ENCODE measurements at places on chromosomes 11 and 22.

DNA sequence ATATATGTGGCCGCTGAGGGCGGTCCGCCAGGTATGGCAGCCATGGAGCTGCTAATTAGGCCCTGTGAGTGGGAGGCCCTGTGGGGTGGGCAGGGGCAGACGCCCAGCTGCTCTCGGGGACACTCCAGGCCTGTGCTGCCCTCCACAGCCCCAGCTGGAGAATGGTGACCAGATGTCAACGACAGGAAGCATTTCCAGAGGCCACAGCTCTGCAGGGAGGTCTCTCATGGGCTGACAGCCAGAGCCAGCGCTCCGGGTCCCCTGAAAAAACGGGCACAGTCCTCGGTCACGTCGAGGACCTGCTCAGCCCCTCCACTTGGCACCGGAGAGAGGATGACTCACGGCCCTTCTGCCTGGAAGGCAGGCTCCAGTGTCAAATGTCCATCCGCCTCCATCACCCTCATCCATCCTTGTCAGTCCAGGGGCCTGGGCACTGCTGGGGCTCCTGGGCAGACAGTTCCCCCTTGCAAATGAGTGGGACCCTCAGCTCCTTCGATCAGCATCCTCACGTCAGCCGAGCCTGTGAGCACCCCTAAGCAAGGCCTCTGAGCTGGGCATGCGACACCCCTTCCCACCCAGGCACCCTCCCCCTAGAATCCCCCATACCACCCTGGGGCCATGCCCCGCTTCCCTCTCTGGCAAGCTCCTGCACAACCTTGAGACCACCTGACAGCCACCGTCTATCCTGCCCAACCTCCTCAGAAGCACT, 1.9 kb downstream of the BID start:
- DNase-seq = no peak

DNA sequence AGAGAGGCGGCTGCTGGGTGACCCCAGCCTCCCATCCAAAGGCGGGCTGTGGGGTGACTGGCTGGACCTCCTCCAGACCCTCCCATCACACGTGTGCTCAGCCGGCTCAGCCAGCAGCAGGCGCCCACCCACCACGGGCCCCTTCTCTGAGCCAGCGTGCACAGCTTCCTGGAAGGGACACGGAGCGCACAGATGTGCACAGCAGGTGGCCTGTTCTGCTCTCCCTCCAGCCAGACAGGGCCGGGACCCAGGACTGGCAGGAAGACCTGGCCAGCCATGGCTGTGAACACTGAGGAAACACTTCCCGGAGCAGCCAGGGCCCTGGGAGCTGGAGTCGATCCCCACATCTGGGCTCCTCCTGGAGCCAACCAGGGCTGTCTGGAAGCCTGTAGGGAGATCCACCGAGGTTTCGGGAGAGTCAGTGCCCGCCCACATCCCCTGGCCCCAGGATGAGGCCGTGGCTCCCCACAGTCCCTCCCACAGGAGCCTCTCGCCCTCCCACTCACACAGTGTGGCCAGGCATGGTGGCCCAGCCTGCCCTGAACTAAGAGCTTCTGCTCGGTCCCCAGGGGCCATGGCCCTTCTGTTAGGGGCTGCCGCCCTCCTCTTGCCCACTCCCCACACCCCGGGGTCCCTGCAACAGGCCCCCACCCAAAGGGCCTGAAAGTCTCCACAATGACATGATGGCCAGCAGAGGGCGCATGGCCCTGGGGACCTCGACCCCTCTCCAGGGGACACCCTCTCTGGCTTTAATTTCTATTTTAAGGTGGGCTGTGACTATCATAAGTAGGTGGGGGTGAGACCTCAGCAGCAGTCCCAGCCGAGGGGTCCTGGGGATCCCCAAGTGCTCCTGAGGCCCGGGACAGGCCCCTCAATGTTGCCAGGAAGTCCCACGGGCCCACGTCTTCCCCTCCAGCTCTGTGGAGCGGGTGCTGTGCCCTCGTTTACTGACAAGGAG, 90.6 kb upstream of the FGF3 start:
- DNase-seq = no peak

- no peak for DNase-seq
Observed at GRCh38 chr11:118379497-118379896, 20.1 kb downstream of the UBE4A start.

DNA sequence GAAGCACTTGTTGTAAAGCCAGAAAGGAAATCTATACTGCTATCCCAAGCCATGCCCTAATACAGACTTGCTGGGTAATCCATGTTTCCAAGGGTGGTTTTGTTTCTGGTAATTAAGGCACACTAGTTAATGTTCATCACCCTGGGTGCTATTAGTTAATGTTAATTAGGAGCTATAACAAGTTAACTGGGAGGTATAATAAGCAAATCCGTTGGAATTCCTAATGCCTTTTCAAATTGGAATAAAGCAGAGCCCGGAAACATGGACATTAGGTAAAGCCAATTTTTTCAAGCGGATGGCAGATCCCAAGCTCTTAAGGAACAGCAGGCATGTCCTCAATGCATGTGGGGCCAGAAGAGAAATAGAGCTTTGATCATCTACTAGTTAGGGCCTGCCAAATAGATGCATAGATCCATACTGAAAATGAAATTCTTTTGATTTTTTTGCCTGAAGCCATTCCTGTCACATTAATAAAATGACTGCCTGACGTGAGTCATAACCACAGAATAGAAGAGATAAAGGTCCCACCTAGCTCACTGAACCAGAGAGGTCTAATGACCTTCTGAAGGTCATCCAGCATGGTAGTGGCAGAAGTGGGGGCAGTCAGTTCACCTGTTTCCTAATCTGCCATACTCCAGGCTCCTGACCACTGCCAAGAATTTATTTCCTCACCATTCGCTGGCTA, 28.5 kb upstream of the CCDC34 start:
- no peak for DNase-seq

- peak; percentile 60 for DNase-seq
Observed at GRCh38 chr22:49350441-49351121, 477.1 kb downstream of the BRD1 start.

GRCh38 chr11:76684516-76684915, 14.0 kb upstream of the LRRC32 start:
- DNase-seq = no peak

DNA sequence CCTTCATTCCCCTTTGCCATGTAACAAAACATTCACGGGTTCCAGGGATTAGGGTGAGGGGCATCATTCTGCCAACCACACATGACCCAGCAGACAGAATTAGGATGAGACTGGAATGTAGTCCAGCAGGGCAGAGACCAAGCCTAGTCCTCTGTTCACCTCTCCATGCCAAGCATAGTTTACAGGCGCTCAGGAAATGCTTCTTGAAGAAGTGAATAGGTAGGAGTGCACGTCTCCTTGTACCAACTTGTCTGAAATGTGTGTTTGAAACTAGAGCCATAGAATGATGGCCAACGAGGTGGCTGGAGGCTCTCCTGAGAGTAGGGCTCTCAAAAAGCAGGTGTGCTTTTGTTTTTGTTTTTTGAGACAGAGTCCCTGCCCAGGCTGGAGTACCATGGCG, 8.2 kb downstream of the SPINDOC start:
- DNase-seq = no peak

- no peak for DNase-seq
Observed at GRCh38 chr11:34789196-34789834, 126.9 kb downstream of the APIP start.

GRCh38 chr11:15145615-15146014, 30.9 kb downstream of the INSC start:
- DNase-seq = no peak

DNA sequence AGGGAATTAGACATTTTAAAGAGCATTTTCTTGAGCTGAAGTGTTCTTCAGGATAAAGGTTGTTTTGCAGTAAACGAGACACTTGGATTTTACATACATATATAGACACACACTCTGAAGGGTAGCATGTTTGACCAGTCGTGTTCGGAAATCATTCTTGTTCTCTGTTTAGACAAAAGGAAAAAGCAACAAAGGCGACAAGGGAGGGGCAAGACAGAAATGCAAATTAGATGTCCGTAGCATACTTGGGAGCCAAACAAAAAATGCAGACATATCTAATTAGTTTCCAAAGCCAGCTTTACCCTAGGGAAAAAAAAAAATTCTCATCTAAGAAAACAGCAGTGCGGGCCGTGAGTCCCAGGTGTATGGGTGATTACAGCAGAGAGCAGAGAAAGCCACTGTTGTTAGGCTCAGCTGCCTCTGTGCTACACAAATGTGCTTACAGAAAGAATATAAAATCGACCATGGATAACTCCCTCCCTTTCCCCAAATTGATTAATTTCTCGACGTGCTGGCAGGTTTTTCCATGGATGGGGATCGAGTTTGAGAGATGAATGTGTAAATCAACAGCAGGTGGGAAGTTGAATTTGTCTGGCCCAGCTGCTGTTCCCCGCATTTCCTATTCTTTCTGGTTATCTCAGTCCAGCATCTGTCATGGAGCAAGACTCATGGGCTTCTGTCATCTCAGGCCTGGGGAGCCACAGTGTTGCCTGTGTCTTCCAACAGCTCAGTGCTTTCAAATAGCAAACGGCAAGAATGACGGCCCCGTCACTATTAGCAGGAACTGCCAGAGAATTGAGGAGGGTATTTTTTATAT, 176.5 kb upstream of the TTC12 start:
- DNase-seq = no peak

DNA sequence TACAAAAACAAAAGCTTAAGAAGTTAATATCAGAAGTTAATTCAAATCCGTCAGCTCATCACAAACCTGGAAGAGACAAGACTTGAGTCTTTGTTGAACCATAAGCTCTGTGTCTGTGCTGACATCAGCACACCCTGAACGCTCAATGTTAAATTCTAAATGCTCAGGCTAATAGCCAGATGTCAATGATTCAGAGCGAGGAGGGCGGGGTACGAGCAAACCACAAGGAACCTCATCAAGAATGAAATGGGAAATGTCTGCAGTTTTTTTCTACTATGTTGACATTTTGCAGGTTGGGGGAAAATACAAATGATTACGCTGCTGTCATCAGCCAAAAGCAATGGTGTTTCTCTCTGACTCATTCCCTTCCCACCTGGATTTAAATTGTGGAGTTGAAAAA, 1057.2 kb downstream of the NTM start:
- no peak for DNase-seq

- no peak for DNase-seq
Observed at GRCh38 chr11:133249530-133249929, 282.8 kb downstream of the OPCML start.

GRCh38 chr11:64095949-64096348, 60.2 kb downstream of the FLRT1 start:
- no peak for DNase-seq

- DNase-seq = no peak
Observed at GRCh38 chr11:101835506-101836063, 79.2 kb upstream of the CEP126 start.

GRCh38 chr11:30012346-30012745, 4.5 kb downstream of the KCNA4 start:
- DNase-seq = no peak

GRCh38 chr11:47509077-47509536, 43.8 kb downstream of the CELF1 start:
- no peak for DNase-seq

GRCh38 chr11:28924004-28924403, 815.8 kb downstream of the METTL15 start:
- no peak for DNase-seq

- DNase-seq = no peak
Observed at GRCh38 chr22:30413745-30414524, 11.6 kb upstream of the MTFP1 start.

DNA sequence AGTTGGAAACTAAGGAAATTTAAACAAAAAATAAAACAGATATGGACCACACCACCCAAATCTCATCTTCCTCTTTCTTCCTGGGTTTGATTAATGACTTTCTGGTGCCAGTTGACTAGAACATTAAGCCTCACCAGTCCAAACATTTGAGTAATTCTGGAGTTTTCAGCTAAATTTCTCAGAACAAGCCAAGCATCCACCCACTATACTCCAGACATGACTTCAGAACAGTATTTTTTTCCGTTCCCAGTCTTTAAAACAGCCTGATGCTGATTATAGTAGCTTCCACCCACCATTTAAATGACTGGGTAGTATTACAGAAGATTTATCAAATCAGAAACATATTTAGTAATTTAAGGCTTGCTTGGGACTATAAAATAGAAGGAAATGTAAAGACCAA, 230.9 kb upstream of the UBASH3B start:
- DNase-seq = no peak

- DNase-seq = peak; percentile 57
Observed at GRCh38 chr11:126061707-126062678, 673 bp downstream of the CDON start.

- no peak for DNase-seq
Observed at GRCh38 chr11:134226806-134227325, 2.4 kb downstream of the VPS26B start.

DNA sequence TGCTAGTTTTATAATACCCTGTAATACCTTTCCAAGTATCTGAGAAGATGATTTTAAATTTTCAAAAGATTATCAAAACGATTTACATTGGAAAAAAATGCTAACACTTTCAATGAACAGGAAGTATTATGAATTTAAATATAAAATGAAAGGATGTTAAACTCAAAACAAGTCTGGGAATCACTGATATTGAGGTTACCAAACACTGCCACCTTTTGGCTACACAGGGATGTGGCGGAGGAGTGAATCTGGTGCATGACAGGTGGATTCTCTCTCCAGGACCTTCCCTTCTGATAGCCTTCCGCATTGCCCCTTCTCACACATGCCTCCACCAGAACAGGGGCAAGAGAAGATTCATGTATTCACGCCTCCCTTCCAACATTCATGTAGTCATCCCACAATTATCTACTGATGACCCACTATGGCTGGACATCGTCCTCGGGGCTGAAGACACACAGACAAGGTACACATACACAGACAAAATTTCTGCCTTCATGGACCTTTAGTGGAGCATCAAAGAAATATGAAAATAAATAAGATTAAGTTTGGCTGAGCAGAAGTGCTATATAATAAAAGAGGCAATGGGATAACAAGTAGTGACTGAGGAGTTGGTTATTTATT, 34.7 kb downstream of the ATG16L2 start:
- peak; percentile 38 for DNase-seq

DNA sequence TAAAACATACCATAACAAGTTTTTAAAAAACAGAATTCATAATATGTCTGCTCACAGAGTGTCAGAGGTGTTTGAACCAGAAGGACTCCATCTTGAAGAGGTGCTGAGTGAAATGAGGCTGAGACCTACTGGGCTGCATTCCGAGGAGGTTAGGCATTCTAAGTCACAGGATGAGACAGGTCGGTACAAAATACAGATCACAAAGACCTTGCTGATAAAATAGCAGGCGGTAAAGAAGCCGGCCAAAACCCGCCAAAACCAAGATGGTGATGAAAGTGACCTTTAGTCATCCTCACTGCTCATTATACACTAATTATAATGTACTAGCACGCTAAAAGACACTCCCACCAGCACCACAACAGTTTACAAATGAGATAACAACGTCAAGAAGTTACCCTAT, 116.4 kb downstream of the ARHGAP32 start:
- no peak for DNase-seq

DNA sequence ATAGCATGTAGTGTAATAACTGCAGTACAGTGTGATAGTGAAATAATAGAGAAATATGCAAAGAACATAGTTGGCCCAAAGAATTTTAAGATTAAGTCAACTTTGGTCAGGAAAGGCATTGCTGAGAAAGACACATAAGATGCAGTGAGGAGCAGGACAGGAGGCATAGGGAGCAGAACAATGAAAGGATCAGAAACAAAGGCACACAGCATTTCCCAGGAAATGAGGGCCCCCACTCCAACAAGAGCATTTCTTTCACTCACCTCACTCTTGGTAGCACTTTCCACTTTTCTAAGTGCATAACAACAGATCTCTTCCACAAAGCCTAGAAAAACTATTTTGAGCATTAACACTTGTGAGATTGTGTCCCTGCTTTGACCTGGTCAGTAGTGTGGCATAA, 238.4 kb upstream of the FAT3 start:
- no peak for DNase-seq

GRCh38 chr11:26331911-26332571, at the start of gene ANO3:
Gene ANO3 (plus strand): TSS chr11:26332130. CDS start chr11:26332276, 146 bp downstream.
- DNase-seq = peak; percentile 86

GRCh38 chr11:67662835-67663531, 11.4 kb downstream of the ALDH3B2 start:
- no peak for DNase-seq

Data from WERI-Rb-1 (cell line).